ENCODE measurements at places on chromosomes 11 and 22.

GRCh38 chr11:289712-290620 lies 1.0 kb downstream of the PGGHG start:
- no peak for DNase-seq

DNA sequence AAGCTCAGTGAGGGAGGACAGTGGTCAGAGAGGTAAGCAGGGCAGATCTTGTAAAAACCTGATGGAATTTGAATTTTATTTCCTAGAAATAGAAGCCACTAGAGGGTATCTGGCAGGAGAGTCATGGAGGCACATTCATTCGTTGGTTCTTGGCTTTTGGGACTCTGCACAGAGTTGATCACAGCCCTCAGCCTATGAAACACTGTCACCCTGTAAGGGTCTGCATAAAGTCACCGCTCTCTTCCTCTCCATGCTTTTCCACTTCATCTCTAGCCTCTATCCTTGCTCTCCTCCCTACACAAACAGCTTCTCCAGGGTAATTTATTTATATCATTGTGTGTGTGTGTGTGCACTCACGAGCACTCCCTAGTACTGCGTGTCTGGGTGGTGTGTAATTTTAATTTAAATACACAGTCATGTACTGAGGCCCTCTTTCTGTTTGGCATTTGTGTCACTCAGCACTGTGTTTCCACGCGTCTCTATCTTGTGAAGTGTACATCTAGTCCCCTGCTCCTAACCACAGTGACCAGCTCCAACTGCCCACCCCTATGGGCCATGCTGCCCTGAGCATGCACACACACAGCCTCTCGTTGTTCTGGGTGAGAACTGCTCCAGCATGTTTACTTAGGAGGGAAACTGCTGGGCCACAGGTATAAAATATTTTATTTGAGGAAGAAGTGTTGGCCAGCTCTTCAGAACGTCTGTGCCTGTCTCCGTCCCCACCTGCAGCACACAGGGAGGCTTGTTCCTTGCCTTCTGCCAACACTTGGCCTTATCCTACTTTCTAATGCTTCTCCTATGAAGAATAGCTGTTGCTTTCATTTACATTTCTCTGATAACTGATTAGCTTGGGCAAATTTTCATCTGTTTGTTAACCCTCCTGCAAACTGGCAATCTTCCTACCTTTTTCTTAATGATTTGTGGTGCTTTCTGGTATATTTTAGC lies 4.5 kb downstream of the KCNQ1OT1 start:
- DNase-seq = no peak

DNA sequence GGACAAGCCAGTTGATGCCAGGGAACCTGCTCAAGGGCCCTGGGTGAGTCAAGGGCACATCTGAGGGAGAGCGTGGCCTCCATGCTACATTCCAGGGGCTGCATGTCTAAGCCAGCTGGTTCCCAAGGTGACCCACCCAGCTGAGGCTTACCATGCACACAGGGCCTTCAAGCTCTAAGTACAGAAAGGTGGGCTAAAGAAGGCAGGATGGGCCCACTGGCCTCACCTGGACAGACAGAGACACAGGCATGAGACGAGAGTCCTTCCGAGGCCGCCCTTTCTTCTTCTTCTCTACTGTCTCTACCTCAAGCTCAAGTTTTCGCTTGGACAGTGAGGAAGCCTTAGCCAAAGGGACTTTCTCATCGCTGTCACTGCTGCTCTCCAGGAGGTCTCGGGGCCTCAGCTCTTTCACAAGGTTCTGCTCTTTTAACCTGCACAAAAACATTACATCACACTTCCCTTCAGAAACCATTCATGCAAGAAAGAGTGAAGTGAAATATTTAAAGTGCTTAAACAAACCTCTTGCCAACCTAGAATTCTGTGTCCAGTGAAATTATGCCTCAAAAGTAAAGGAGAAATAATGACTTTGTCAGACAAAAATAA lies 69.9 kb downstream of the HIRA start:
- DNase-seq = peak; percentile 75

- DNase-seq = no peak
These were observed 68.6 kb downstream of the RAB38 start for GRCh38 chr11:88106666-88107065.

DNA sequence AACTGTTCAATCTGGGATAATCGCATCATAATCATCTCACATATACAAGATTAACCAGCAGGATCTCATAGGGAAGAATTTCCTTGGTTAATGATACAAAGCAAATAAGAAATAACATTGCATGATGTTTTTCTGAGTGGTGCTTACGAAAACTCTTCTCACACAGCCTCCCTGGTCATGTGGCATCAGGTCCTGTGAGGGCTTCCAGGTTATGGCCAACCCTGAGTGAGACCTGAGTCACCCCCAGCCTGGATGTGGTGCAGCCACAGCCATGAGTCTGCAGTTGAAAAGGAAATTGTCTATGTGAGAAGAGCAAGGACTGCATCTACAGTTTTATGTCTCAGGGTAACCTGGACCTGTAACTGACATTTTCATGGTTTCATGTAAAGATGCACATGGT lies 90.5 kb upstream of the XKR3 start:
- DNase-seq = no peak

DNA sequence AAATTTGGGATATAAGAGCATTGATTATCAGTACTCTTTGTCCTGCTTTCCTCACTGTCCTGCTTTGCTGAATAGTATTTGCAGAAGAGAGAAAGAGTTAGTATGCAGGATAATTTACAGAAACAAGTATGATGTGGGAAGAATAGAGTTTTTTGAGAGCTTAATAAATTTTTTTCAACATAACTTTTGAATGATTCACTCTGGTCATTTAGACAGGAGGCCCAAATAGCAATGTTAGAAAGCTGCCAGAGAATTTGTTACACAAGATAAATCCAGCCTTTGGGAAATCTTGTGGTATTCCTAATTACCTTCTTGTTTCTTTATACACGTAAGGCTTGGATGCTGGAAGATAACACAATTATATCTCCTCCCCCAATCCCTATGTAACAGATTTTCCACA lies 484.6 kb downstream of the CNTN5 start:
- no peak for DNase-seq

GRCh38 chr11:31827455-31828206 lies 16.5 kb upstream of the PAX6 start:
- no peak for DNase-seq

- no peak for DNase-seq
These were observed 399.2 kb downstream of the TBC1D22A start for GRCh38 chr22:47161631-47162030.

- peak; percentile 87 for DNase-seq
These were observed 876 bp upstream of the UBE2L6 start for GRCh38 chr11:57568330-57568766.

DNA sequence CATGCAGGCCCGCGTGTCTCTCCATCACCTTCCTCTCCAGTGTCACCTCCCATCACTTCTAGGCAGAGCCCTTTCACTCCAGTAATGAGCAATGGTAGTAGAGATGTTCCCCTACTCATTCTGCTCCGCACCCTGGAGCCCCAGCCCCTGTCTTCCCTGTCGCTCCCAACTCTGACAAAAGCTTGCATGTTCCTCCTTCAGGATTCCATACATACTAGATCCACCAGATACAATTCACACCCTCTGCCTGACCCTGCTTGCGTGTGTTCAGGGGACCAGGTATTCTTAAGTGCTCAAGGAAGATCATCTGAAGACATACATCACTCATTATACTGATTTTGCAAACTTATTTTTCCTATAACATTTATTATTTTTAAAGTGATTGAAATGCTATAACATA lies 222.7 kb downstream of the SNX19 start:
- no peak for DNase-seq

DNA sequence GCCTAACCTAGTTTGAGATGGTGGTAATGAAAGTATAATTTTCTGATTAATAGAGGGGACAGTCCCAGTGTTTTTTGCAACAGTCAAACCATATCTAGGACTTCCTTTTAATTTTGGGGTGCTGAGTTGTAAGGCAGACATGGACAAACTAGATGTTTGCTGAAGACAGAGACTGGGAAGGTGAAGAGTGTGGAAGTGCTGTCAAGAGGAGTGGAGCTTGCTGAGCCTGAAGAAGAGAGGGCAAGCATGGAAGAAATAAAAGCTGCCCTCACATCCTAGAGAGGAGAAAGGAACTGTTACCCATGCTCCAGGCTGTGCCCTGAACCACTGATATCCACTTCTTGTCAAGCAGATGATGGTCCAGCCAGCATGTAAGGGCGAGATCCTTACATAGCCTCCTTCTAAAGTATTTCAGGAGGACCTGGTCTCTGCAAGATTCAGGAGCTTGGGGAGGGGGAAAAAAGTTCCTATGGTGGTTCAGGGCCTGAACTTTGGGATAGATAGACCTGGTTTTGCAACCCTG lies 51.4 kb downstream of the PRR5L start:
- no peak for DNase-seq

- no peak for DNase-seq
These were observed 1.6 kb downstream of the IPO7 start for GRCh38 chr11:9386086-9386485.

DNA sequence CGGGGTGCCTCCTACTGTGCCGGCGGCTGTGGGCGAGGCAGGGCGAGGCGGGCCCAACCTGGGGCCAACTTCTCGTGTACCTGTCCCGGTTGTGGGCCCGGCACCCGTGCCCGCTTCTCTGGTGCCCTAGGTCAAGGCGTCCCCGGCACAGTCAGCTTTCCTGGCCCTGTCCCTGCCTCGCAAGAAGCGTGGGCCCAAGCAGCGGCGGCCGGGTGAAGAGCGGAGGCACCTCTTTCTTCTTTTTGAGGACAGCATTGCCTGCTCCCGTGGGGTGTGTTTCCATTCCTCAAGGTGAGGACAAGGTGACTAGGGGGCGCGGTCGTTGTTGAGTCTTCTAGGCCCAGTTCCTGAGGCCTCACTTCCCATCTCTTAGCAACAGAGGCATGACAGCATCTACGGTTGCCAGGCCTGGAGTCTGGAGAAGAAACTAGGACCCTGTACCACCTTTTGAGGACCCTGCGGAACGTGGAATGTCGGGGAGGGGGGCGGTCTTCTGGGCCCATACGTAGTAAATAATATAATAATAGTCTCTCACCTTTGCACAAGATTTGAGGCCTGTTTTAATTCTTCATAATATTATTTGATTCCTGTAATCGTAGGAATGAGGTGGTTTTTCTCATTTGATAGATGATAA lies 418 bp downstream of the ACO2 start:
- no peak for DNase-seq

DNA sequence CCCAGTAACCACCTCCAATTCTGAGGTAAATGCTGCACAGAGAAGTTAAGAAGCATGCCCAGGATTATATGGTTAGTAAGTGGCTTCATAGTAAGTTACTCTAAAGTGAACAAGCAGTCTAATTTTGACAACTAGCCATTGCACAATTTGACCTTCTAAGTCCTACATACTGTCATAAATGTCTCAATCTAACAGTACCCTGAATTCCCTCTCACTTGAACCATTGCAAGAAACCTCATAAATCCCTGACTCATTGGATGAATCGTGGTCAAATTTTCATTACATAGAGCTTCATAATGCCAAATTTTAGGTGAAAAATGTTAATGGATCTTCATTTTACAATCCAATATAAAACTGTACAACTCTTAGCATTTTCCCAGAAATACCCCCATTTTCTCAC lies 217.3 kb upstream of the GRIA4 start:
- DNase-seq = no peak

- no peak for DNase-seq
These were observed 14.5 kb upstream of the PHLDA2 start for GRCh38 chr11:2943711-2944118.

- DNase-seq = no peak
These were observed 499.8 kb upstream of the CCDC90B start for GRCh38 chr11:83785942-83786341.

GRCh38 chr11:102666331-102666957 lies 39.1 kb downstream of the MMP27 start:
- DNase-seq = no peak

DNA sequence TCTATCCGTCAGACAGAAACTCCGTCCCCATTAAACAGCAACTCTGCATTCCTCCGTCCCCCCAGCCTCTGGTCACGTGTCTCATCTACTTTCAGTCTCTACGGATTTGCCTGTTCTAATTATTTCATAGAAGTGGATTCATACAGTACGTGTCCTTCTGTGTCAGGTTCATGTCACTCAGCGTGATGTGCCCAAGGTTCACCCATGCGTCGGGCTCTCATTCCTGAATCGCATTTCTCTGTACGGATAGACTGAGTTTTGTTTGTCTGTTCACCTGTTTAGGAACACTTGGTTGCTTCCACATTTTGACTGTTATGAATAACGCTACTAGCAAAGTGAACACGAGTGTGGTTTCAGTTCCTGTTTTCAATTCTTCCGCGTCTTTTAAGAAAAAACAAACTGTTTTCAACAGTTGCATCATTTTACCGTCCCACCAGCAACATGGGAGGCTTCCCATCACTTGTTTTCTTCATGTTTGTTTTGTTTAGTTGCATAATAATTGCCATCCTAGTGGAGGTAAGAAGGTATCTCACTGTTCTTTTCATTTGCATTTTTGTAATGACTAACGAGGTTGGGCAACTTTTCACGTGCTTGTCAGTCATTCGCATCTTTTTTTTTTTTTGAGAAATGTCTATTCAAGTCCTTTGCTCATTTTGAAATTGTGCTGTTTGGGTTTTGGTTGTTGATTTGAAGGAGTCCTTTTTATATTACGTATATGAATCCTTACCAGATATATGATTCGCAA lies 8.9 kb upstream of the NLRP6 start:
- peak; percentile 81 for DNase-seq

DNA sequence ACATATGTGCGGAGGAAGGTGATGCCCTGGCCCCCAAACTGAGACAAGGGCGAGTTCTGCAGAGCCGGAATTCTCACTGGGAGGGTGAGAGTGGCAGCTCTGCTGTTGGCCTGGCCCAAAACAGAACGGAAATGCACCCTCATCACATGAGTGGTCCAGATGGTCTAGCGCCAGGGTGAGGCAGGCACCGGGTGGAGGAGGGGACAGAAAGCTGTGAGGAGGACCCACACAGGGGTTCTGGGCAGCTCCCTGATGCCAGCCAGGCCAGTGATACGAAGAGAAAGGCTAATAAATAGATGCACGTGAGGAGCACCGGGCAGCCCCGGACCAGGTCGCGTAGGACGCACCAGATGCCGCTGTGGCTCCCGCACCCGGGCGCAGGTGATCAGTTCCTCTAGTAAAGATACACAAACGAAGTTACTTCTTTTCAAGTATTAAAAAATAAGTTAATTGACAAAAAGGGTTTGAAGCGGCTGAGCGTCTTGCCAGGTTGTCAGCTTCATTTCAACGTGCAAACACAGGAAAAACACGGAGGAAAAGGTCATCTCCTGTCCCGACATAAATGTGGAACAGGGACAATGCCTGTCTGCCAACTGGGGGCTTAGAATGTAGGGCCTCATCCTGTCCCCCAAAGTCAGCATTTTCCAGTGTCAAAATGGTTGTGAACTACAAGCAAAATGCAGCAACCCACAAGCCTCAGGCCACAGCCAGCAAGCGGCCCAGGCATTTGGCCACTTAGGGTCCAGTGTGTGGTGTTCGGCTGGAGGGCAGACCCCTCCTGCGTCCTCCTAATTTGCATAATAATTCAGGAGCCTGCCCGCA lies 15.3 kb upstream of the BID start:
- no peak for DNase-seq
